Testis (tissue), 5 donors: ENCODE measurements at places on chromosomes 1 and 21.

DNA sequence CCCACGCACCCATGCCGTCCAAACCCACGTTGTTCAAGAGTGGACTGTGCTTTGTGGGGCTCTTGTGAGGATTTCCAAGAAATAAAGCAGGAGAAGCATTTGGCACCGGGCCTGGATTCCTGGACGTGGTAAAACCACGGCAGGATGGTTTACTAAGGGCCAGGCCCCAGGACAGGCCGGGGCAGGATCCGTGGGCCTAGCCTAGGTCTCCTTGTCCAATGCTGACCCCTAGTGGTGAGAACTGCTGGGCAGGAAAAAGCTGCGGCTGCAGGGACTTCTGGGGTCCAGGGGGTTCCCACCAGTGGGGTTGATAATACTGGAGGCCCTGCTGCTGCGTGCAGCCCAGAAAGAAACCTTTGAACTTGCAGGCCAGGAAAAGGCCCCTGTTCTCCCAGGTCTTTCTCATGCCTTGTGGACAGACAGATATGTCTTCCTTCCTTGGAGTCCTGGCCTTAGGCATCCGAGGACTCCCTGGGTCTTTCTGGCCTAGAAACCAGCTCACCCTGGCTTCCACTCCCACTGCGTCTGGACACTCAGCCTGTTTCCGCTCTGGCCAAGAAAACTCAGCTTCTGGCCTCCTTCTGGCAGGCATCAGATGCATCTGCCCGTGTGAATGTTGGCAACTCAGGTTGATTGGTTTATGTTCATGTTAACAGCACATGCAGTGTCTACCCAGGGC is 106.9 kb upstream of the TMEM51 start:
- peak; percentile 86 for DNase-seq

- peak; percentile 87 for DNase-seq
Measured at GRCh38 chr1:2199042-2199810, 4.7 kb upstream of the FAAP20 start.

DNA sequence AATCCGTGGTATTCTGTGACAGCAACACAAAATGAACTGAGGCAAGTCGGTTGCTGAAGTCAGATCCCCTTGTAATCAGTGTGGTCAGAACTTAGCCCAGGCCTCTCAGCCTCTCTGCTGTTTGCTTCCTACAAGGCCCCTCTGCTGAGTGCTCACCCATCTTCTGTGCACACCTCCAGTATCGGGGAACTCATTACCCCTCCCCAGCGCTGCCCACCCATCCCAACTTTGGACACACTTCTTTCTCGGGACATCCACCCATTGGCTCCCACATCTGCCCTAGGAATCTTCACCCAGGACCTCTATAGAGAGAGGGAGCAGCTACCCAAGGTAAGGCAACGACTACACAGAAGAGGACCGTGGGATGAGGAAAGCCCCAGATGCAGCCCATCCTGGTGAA is 217.5 kb downstream of the MATN1 start:
- DNase-seq, result no peak

DNA sequence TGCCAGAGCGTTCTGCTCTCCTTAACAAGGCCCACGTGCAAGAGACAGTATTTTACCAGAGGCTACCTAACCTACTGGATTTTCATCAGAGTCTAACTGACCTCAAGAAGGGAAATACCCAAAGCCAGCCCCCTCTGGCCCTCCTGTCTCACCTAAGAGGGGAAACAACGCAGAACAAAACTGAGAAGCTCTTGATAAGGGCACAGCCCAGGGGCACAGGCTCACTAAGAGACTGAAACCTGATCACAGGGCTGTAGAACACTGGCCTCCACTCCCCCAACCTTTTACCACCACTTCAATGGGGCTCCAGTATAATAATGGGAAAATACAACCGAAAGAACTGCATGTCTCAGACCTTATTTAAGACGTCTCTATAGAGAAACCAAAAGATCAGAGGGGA is 449.5 kb upstream of the CAMK1G start:
- DNase-seq, result no peak

GRCh38 chr1:55301912-55302311 is 86.7 kb upstream of the USP24 start:
- DNase-seq, result no peak

DNA sequence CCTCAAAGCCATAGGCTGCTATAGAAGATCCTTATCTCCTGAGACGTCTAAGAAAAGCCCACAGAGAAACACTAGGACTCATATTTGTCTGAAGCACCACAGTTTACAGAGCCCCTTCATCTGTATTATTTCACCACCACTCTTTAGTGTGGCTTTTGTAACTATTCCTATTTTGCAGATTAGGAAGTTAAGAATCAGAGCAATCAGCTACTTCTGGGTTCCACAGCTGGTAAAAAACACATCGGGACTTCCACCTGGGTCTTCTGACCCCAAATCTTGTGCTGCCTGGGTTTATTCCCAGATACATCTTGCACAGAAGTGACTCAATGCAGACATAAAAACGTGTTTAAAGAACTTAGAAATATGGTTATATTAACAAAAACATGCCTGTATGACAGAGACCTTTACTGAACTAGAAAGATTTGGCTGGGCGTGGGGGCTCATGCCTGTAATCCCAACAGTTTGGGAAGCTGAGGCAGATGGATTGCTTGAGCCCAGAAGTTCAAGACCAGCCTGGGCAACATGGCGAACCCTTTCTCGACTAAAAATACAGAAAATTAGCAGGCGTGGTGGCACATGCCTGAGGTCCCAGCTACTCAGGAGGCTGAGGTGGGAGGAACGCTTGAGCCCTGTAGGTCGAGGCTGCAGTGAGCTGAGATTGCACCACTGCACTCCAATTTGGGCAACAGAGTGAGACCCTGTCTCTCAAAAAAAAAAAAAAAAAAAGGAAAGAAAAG is 40.9 kb downstream of the ELK4 start:
- DNase-seq, result no peak

GRCh38 chr1:201750120-201750519 is 78.8 kb upstream of the IPO9 start:
- DNase-seq, result no peak

DNA sequence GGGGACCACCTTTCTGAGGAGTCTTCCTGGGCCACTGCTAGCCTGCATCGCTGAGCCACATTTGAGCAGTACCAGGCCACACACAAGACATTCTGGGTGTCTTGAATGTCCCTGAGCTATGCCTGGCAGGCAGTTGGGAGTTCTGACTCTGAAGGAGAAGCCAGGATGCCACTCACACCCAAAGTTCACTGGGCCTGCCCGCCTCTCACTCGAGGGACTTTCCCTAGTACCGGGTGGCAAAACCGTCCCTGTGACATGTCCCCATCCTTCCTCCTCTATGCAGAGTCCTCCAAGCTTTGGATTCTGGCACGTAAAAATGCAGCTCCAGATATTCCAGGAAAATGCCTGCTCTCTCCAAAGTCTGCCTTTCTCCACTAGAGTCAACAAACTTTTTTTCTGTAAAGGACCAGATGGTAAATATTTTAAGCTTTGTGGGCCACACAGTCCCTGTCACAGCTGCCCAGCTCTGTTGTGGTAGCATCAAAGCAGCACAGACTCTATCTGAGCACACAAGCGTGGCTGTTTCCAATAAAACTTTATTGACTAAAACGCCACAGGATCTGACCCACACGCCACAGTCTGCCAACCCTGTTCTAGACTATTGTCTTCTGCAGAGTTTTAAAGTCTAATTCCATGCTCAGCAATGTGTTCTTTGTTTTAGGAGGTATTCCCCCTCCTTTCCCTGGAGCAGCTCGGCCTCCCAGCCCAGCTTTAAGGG is 19.2 kb upstream of the GUCA2B start:
- DNase-seq, result no peak

GRCh38 chr21:46431884-46432488 is 26.7 kb upstream of the DIP2A start:
- DNase-seq, result peak; percentile 36

GRCh38 chr1:112520166-112520565 is 11.4 kb downstream of the WNT2B start:
- DNase-seq, result no peak

DNA sequence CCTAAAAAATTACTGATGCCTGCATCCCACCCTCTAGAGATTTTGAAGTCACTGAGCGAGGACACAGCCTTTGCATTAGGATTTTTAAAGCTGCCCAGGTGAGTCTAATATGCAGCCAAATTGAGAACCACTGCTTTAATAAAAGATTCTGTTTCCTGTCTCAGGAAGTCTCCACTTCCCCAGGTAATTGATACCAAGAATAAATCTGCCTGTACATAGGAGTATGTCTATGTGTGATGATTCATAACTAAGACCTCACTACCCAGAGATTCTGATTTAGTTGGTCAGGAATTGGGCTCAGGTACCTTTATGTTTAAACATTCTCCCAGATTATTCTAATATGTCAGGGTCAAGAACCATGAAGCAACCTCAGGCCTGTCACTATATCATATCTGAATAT is 108.8 kb upstream of the ARTN start:
- DNase-seq, result no peak

GRCh38 chr1:36352910-36353878 is 29.7 kb upstream of the EVA1B start:
- no peak for DNase-seq

DNA sequence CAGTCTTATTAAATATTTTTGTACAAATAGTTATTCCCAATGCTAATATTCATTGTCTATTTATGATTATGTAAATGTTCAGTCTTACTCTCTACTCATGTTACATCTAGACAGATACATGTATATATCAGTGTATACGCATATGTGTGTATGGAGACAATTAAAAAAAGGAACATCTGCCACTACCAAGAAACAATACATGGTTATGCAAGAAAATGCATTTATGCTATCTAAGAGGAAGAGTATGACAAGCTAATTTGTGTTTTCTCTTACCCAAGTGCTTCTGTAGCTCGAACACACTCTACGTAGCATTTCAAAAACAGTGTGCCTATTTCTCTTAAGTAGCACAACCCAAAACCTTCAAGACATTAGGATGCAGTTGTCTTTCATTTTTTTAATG is 6.1 kb upstream of the RLF start:
- no peak for DNase-seq

DNA sequence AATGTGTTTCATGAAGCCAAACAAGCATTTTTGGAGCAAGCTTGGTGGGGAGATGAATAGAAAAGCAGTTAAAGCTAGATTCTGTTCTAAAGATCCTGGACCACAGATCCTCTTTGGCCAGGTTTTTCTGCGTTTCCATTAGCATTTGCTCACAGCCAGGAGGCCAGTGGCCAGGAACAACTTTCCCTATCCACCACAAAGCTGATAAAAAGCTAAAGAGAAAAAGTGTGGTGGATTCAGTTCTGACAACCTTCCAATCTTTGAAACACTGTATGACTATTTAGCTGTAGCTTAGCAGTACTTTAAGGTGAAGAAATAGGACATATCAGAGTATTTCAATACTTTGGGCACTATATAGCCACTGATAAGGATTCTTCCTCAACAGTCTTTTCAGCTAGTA is 3.0 kb upstream of the NEK7 start:
- no peak for DNase-seq

DNA sequence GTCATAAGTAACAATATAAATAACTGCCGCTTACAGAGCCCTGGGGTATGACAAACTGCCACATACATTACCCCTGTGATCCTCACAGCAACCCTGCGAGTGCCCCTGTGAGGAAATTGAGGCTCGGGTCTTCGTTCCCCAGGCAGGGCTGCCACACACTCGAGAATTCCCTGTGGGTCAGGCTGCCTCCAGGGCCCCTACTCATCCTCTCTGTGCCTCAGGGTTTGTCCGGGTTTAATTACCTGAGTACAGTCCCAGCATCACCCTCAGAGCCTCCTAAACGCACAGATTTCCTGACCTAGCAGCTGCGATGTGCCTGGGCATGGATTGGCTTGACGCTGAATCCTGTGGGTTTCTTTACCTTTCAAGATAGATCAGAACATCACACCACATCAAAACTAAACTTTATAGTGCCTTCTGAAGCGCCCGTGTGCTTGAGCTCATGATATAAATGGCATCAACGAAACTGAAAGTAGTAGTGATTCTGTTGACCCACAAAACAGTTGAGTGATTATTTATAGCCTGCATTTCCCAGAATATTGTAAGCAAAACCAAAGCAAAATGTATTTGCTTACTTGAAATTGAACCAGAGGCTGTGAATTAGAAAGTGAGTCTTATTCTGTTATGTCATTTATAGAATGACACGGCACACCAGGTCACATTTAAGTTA is 14.0 kb downstream of the SLC37A1 start:
- DNase-seq, result no peak

- no peak for DNase-seq
Measured at GRCh38 chr1:227763246-227764018, 28.2 kb downstream of the SNAP47 start.

GRCh38 chr1:160058087-160058486 is 11.9 kb downstream of the KCNJ10 start:
- DNase-seq, result no peak

DNA sequence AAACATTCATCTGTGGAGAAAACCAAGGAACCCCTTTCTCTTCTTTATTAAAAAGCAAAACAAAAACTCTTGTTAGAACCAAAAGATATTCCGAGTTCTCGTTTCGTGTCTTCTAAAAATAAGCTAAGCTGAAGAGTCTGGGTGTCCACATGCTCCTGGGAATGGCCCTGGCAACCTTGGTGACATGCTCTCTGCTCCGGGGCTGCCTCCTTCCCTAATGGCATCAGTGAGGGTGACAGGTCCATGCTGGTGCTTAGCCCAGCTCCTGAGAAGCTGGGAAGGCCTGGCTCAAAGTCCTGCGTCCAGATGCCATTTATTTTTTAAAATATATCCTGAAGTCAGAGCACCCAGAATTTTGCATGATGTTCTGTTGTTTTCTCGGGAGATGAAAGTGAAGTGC is 24.6 kb upstream of the TRAPPC10 start:
- no peak for DNase-seq

- no peak for DNase-seq
Measured at GRCh38 chr1:41427916-41428737, 56.4 kb downstream of the EDN2 start.

- DNase-seq, result no peak
Measured at GRCh38 chr1:53288002-53288789, 39.7 kb downstream of the LRP8 start.

GRCh38 chr21:37592496-37592895 is 225.9 kb downstream of the DYRK1A start:
- DNase-seq, result no peak

GRCh38 chr1:194825382-194825781 is 1639.0 kb upstream of the B3GALT2 start:
- DNase-seq, result no peak

GRCh38 chr1:30316056-30316455 is 407.3 kb downstream of the MATN1 start:
- no peak for DNase-seq
